ENCODE measurements at places on chromosomes 7 and 10. TPM values are rescaled to one million over a fixed set of nuclear protein-coding genes. Genes with fewer than 3 reads are reported as not detected.

DNA sequence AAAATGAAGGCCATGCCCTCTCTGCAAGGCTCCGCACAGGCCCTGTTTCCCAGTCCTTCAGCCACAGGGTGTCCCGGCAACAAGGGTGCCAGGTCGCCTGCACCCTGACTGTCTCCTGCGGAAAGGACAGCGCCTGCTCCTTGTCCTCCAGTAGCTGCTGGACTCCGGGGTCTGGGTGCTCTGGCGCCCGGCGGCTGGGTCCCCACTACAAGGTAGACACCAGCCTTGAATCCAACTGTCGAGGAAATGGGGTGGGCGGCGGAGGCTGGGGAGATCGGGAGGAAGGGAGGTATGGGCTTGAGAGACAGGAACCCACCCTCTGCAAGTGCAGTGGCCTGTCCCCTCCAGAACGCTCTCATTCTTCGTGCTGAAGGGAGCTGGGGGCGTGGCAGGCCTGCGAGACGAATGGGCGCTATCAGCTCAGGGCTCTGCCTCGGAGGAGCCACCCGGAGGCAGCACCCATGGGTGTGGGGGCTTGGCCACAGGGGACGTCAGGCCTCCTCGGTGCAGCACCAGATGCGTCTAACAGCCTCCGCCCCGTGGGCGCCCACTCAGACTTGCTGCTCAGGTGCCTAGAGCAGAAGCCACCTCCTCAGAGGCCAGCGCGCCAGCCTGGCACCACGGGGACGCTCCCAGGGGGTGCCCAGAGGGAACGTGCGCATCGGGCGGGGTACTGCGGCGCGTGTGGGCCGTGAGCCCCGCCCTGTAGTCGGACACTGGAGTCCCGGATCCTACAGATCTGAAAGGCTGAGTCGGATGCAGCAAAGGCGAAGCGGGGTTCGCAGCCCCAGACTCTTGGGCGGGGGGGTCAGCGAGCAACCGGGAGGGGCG is 15.6 kb downstream of the ADAM8 start:
- no peaks in the 10 kb centered on the region for H3K27me3 ChIP-seq
- H3K36me3 ChIP-seq, result no peaks in the 10 kb centered on the region

DNA sequence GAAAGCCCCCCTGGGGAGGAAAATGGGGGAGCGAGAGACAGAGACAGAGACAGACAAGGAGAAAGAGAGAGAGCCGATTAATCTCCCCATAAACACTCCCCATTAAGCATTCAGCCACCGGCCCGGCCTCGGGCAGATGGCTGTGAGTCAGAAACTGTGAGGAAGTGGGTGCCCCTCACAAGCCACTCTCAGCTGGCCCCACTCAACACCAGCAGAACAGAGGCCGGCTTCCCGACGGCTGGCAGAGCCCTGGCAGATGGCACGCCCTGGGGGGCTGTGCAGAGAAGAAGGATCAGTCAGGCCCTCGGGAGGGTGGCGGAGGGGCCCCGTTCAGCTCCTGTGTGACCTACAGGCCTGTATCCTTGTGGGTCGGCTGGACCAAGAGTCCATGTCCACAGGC is 41.2 kb downstream of the CAMK2B start:
- no peaks in the 10 kb centered on the region for H3K27me3 ChIP-seq
- no peak overlapping the region for H3K4me3 ChIP-seq
- DNase-seq, result no peak
- no peaks in the 10 kb centered on the region for H3K36me3 ChIP-seq
- no peak overlapping the region for H3K27ac ChIP-seq

DNA sequence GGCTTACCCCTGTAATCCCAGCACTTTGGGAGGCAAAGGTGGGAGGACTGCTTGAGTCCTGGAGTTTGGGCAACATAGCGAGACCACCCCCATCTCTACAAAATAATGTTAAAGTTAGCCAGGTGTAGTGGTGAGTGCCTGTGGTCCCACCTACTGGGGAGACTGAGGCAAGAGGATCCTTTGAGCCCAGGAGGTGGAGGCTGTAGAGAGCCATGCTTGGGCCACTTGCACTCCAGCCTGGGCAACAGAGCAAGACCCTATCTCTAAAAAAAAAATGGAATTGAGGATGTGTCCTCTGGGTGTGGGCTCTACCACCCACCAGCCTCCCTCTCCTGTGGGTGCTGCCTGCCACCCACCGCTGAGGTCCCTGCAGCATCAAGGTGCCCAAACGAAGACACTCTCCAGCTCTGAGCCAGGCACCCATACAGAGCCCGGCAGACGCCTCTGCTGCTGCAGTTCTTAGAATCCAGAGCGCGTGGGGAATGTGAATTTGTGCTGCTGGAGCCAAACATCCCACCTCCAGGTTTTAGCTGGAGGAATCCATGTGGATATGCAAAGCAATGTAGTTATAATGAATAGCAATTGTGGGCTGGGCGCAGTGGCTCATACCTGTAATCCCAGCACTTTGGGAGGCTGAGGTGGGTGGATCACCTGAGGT is 176.0 kb upstream of the TNRC18 start:
- H3K27ac ChIP-seq, result no peak overlapping the region
- no peak overlapping the region for H3K4me3 ChIP-seq
- H3K4me1 ChIP-seq, result peaks cover 21% of the 10 kb centered on the region

GRCh38 chr10:78028438-78029268 is 662 bp downstream of the POLR3A start:
- peak overlapping the region; percentile 71 for H3K27ac ChIP-seq
- DNase-seq, result peak; percentile 18
- H3K27me3 ChIP-seq, result no peaks in the 10 kb centered on the region
- peaks cover 27% of the 10 kb centered on the region for H3K4me1 ChIP-seq
- H3K4me3 ChIP-seq, result peak overlapping the region; percentile 98

DNA sequence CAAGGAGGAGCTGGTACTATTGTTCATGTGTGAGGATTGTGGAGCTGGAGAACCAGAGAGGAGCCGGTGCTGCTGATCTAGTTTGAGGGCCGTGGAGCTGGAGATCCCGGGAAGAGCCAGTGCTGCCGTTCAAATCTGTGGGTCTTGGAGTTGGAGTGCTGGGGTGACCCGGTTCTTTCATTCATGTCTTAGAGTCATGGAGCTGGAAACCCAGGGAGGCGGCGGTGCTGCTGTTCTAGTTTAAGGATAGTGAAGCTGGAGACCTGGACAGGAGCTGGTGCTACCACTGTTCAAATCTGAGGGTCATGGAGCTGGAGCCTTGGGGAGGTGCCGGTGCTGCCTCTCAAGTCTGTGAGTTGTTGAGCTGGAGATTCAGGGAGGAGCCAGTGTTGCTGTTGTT is 88.5 kb upstream of the ZNF479 start:
- no peaks in the 10 kb centered on the region for H3K36me3 ChIP-seq
- H3K27ac ChIP-seq, result no peak overlapping the region
- DNase-seq, result no peak
- no peak overlapping the region for H3K4me3 ChIP-seq

DNA sequence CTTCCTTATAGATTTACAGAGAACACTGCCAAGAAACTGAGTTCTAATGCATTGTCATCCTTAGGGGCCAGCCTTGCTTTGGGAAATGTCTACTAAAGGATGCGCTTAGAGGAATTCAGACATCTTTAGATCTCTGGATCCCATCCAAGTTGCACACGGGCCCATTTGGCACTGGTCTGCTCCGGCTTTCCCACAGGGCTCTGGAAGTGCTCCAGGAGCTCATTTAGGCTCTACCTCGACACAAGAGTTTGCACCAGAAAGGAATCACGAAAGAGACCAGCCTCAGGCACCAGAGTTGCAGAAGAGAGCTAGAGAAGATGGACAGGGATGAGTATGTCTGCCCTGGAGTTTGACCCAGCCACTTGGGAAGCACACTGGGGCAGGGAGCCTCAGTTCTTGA is 150.1 kb upstream of the TMEM72 start:
- H3K27me3 ChIP-seq, result no peaks in the 10 kb centered on the region
- H3K4me1 ChIP-seq, result no peaks in the 10 kb centered on the region
- no peak overlapping the region for H3K4me3 ChIP-seq
- no peak for DNase-seq

DNA sequence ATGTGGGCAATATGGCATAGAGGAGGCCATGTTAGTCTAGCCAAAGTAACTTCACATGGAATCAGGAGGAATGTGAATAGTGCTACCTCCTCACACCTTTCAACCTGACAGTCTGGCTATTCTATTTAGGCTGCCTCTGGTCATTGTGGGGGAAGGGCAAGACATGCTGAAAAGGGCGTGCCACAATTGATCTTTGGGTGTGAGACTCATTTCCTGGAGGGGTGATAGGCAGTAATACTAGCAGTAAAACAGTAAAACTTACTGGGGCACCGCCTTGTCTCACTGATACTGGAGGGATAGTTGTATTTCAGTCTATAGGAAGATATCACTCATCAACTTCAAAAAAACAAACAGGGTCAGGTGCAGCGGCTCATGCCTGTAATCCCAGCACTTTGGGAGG is 88.7 kb downstream of the TMEM168 start:
- no peak for DNase-seq
- no peaks in the 10 kb centered on the region for H3K36me3 ChIP-seq
- no peaks in the 10 kb centered on the region for H3K4me1 ChIP-seq
- no peak overlapping the region for H3K27ac ChIP-seq
- no peaks in the 10 kb centered on the region for H3K27me3 ChIP-seq

DNA sequence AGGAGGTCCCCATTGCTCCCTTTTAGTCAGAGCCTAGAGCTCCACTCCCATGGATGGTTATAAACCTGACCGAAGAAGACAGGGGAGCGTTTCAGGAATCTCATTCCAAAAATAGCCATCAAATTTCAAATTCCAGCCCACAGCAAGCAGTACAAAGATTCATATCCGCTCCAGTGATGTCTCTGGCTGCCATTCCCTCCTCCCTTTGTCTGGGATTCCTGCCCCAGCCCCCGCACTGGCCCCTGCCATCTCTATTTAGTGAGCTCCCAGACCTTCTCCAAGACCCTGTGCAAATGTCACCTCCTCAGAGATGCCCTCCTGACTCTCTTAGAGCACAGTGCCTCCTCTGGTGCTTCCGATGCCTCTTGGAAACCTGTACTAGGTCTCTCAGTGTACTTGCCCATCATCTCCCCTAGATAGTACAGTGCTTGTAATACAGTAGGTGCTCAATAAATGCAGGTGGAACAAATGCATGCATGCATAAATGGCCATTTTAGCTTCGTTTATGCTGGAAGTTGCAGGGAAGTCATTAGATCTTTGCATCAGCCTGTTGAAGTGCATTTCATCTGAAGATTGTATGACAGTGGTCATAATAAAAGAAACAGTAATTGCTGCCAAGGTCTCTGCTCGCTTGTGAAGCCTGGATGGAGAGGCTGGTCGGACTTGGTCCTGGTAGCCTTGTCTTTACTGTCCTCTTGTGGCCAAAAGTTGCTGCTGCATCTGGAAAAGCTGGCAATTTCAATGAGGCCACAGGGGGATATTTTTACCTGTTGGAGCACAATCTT is 32.0 kb upstream of the HABP2 start:
- H3K36me3 ChIP-seq, result no peaks in the 10 kb centered on the region
- H3K4me3 ChIP-seq, result no peak overlapping the region

DNA sequence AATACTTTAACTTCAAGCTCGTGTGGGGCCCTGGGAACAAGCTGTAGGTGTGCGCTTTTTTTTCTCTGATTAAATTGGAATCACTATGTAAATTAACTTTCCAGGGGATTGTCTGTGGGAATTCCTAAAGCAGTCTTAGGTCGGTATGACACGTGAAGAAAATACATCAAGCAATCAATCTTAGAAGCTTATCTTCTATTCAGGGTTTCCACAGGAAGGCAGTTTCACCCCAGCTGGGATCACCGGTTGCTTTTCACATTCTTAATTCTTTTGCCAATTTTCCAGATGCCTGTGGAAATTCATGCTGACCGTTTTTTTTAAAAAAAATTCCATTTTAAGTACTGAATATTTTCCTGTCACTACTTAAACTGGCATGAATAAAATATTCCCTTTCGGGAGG is 41.9 kb downstream of the CAMK1D start:
- H3K27me3 ChIP-seq, result no peaks in the 10 kb centered on the region
- no peak overlapping the region for H3K4me3 ChIP-seq

DNA sequence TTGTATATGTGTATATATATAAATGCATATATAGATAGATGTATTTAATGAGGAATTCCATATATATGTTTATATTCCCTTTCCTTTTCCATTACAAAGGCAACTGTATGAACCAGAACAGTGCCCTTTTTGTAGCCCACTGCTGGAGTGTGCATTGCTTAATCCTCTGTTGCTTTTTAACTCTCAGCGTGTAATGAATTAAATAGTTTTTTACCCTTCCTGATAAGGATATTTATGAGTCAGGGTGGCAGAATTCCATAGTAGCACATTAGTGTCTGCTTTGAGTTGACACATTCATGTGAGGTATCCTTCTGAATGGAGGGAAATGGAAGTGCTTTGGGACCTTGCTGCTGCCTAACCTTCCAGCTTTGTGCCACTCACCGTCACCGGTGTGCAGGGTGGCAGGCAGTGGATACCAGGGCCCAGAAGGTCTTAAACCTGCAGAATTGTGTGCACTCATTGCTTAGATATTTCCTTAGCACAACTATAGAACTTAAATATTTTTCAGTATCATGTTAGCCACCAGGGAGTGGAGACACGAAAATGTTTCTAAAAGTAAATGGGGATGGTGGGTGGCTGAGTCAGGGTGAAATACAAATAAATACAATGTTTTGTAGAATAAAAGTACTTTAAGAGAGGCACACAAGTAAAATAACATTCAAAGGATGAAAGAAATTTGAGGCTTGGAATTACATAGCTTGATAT is 117.9 kb downstream of the SND1 start:
- peaks cover 4% of the 10 kb centered on the region for H3K4me1 ChIP-seq
- DNase-seq, result no peak
- H3K27me3 ChIP-seq, result no peaks in the 10 kb centered on the region
- no peaks in the 10 kb centered on the region for H3K36me3 ChIP-seq

- H3K27ac ChIP-seq, result no peak overlapping the region
- no peak overlapping the region for H3K4me3 ChIP-seq
- peaks cover 4% of the 10 kb centered on the region for H3K27me3 ChIP-seq
- H3K36me3 ChIP-seq, result no peaks in the 10 kb centered on the region
Measured at GRCh38 chr10:98659951-98660350, 213.2 kb upstream of the HPS1 start.

GRCh38 chr7:21414795-21415393 is 13.0 kb upstream of the SP4 start:
- peaks cover 31% of the 10 kb centered on the region for H3K4me1 ChIP-seq
- DNase-seq, result no peak
- no peaks in the 10 kb centered on the region for H3K36me3 ChIP-seq
- H3K4me3 ChIP-seq, result no peak overlapping the region
- H3K27me3 ChIP-seq, result no peaks in the 10 kb centered on the region
- no peak overlapping the region for H3K27ac ChIP-seq

DNA sequence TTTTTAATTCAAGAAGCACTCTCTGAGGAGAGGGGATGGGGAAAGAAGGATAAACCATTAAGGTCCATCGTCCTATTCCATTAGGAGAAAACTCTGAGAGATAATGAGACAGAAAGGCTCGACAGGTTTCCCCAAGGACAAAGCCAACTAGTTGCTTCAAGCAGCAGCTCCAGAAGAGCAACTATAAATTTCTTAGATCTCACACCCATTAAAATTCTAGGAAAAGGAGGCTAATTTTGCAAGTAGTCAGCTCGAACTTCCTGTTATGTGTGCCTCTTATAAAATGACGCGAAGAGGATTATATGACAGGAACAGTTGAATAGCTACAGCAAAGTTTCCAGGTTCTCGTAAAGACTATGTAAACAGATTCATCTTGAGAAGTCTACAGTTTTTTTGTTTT is 52.0 kb upstream of the ST8SIA6 start:
- no peaks in the 10 kb centered on the region for H3K27me3 ChIP-seq
- peak overlapping the region; percentile 2 for H3K4me3 ChIP-seq
- H3K27ac ChIP-seq, result no peak overlapping the region
- H3K4me1 ChIP-seq, result peaks cover 57% of the 10 kb centered on the region
- no peak for DNase-seq

PRSS1 gene
- total RNA-seq, result not detected

TMEM196 gene
- total RNA-seq, result not detected

SPDYE11 gene
- not detected for total RNA-seq

TPK1 gene
- 30.7 TPM for total RNA-seq

LSM8 gene
- 59.0 TPM for total RNA-seq

All from CD4-positive, alpha-beta memory T cell (primary cell).